ENCODE measurements at places on chromosomes 13 and 19.

DNA sequence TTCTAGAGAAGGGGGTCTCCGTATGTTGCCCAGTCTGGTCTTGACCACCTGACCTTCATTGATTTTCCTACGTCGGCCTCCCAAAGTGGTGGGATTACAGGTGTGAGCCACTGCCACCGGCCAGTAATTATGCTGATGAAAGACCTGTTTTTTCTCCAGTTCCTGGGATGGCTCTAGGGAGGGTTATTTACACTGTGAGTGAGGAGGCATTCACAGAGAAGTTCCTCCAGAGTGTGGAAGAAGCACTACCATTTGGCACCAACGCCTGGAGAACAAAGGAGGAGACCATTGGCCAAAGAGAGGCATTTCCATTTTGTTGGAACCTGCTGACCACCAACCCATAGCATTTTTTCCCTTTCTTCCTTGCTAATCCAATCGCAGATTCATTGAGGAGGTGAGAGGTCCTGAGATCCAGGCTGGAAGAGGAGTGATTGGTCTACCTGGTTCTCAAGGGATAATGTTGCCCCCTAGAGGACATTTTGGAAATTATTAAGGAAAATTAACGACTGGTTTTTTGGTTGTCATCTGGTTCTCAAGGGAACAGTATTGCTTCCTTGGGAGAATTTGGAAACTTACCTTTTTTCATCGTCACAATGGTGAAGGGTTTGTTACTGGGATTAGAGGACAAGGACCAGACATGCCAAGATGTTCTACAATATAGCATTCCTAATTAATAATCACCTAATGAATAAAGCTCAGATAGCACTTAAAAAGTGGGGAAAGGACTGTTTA, 5.5 kb upstream of the SAE1 start:
- no peak for DNase-seq

- DNase-seq: no peak
Measured at GRCh38 chr19:30309176-30309575, 63.0 kb upstream of the ZNF536 start.

DNA sequence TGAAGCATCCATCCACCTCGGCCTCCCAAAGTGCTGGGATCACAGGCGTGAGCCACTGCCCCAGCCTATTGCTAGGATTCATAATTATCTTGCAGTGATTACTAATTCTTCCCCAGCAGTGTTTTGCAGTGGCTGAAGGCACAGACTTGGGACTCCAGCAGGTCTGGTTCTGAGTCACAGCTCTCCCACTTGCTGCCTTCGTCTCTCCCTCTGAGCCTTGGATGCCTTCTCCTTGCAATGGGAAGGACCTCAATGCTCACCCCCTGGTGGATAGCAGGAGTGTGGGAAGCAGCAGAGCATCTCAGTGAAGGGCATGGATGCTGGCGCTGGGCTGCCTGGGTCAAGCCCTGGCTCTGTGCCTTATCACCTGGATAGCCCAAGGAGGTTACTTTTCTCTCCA, 37.6 kb upstream of the SHKBP1 start:
- no peak for DNase-seq

- peak; percentile 74 for DNase-seq
Measured at GRCh38 chr19:17348700-17349099, 11.3 kb downstream of the GTPBP3 start.

DNA sequence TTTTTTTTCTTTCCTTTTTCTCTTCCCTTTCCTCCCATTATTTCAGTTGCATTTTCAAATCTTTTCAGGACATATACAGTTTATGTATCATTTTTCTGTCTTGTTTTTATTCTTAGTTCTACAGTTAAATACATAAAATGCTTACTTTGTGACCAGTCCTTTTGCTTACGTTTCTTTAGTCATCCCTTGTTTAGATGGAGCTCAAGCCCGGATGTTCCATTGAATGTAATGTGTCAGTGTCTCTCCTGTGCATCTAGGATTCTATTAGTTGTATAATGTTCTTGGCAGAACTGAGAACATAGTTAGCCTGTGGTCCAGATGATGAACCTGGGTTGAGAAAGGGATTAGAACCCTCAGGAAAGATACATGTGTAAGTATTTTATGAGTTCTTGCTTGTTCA, 17.8 kb downstream of the WASF3 start:
- DNase-seq: no peak

DNA sequence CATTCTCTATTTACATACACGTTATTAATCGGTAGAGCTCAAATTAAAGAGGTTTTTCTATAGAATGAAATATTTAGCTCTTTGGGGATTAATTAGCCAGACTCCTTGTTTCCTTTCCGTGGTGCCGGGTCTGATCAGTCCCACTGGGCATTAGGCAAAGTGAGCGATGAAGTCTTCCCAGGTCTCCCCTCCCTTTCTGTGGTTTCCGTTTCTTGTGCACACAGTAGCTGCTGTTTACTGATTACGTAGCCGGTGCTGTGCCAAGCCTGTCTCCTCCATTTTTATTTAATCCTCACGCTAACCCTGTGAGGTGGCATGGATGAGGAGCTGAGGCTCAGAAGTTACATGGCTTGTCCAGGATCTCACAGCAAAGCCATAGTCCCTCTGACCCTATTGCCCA, 9.0 kb downstream of the SLC25A15 start:
- DNase-seq: no peak

Data from right atrium auricular region (tissue), 2 donors.